ENCODE measurements at places on chromosomes 12 and 14.

DNA sequence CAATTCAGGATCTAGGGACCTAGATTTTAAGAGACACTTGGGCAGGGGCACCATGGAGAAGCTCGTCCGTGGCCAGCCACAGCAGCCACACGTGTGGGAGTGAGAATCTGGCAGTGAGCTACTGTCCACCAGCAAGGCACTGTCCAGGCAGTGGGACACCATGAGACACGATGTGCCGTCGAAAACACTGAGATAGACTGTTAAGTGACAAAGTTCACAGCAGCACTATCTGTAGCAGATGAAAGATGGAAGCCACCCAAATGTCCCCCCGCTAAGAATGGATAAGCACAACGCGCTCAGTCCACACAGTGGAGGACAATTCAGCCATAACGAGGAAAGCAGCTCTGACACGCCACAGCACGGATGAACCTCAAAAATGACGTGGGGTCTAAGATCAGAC lies 19.7 kb downstream of the RILPL1 start:
- DNase-seq, result no peak

DNA sequence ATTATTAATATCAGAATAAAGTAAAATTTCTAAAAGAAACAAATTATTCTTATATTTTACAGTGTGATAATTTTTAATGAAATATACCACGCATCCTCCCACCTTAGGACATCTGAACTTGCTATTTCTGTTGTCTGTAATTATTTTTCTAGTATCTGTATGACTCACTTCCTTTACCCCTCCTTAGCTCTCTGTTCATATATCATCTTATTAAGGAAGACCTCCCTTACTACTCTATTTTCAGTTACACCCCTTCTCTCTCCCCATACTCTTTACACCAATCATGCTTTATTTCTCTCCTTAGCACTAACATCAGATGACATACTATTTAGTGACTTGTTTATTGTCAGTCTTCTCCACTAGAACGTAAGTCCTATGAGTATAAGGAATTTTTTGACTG lies 34.2 kb upstream of the C12orf50 start:
- DNase-seq, result no peak

DNA sequence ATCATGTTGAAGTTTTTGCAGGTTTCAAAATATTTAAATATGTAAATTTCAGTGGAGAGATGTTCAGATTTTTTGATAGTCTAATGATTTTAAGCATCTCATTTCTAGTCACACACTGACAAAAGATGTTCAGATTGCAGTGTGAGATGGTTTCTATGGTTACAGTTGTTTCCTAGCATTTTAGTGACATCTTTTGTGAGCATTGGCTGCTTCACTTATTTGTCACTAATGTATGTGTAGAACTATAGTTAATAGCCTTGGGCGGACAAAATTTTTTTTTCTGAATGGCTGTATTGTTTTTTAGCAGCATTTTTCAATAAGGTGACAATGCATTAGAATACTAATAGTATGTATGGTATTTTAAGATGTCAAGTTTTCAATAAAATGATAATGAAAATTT lies 315.6 kb upstream of the PRKD1 start:
- DNase-seq, result no peak

DNA sequence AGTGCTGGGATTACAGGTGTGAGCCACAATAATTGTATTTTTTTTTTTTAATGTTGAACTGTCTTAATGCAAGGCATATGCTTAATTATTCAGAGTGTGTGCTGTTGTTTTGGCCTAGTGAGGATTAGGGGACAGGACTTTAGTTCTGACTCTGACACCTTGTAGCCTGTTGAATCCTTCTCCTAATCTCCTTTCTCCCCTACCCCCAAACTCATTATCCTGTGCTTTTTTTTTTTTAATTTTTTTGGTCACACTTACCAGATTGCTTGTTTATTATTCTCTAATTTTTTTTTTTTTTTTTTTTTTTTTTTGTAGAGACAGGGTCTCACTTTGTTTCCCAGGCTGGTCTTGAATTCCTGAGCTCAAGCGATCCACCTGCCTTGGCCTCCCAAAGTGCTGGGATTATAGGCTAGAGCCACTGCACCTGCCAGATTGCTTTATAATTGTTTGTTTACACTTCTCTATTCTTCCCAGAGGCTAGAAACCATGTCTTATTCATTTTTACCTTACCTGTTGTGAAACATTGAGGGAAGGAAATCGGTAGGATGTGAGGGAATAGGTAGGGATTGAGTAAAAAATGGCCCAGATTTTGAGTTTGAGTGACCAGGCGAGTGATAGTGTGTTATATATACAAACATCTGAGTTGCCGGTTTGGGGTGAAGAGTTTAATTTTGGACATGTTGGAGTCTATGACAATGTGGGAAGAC lies 32.2 kb downstream of the DIP2B start:
- DNase-seq, result peak; percentile 11

DNA sequence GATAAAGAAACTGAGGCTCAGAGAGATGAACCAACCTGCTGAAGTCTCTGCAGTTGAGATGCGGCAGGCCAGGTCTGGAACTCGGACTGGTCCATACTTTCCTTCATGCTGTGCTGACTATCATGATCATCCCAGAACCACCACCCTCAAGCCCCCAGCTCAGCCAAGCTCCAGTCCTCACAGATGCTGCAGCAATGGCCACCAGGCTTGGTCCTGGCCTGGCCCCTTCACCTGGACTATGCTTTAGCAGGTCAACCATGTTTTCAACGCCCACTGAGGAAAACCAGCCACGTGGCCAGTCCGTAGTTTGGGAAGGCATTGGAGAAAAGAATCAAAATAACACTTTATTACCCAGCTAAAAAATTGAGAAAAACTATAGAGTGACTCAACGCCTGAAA lies 1.4 kb downstream of the GPR68 start:
- DNase-seq, result no peak

DNA sequence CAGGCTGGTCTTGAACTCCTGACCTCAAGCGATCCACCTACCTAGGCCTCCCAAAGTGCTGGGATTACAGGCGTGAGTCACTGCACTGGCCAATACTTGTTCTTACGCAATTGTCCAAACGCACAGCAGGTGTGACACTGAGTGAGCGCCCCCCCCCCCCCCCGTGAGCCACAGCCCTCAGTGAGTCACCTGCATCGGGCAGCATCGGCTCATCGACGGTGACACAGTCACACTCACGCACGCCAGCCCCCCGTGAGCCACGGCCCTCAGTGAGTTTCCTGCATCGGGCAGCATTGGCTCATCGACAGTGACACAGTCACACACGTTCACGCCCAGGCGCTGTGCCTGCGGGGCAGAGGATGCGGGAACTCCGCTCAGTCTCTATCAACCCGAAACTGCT lies 42.5 kb downstream of the GALNT9 start:
- no peak for DNase-seq

GRCh38 chr12:24078318-24078765 lies 128.9 kb upstream of the SOX5 start:
- no peak for DNase-seq

DNA sequence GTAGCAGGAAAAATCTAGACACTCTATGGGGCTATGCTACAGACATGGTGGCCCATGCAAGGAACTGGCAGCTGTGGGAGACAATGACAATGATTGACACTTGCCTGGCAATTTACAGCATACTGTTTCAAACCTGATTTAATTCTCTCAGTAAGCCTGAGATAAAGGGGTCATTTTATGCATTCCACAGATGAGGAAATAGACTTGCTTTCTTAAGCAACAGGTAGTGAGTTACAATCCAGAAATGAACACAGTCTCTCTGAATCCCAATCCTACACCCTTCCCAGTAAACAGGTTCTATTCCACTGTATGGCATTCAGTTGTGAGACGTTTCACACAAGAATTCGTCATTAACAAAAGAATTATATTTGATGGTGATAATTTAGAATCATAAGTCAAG lies 15.5 kb upstream of the PCNX1 start:
- DNase-seq, result no peak

All from NCI-H1105 (cell line).